NCI-H1694 treated with DMSO at 0.1 percent for 48 hours (cell line): ENCODE measurements at places on chromosomes 3 and 15.
A peak's percentile ranks its signal among the peaks of the same experiment; 100 is the strongest.

- DNase-seq, result no peak
Observed at GRCh38 chr3:141345528-141345927, 22.8 kb upstream of the ZBTB38 start.

GRCh38 chr3:43123895-43124294 is 18.0 kb upstream of the POMGNT2 start:
- DNase-seq, result no peak

DNA sequence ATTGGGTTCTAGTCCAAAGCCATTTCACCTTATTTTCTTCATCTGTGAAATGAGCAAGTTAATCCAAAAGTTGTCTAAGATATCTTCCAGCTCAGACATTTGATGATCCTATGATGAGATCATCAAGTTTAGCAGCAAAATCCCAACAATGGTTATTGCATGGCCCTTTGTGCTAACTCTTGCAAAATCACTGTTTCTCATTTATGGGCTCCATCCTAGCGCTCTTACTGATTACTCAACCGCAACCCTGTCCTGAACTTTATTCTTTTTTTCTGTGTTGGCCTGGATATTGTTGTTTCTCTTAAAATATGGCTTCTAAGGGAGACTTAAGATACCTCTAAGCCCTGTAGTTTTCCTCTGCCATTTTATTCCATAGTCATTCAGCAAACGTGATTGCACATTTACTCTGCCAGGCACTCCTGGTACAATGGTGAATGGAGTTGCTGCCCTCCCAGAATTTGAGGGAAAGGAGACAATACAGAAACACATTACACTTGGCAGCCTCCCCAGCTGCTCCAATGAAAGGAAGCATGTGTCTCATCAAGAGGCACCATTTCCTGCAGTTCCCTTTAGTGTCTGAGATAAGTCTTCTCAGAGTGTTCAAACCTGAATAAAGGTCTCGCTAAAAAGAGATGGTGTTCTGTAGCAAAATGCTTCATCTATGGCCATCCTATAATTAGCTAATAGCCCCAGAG is 4.4 kb downstream of the GXYLT2 start:
- DNase-seq, result no peak

- DNase-seq, result no peak
Observed at GRCh38 chr3:166071831-166072230, 234.6 kb upstream of the BCHE start.

- DNase-seq, result no peak
Observed at GRCh38 chr15:69104050-69104750, 56.2 kb upstream of the GLCE start.

DNA sequence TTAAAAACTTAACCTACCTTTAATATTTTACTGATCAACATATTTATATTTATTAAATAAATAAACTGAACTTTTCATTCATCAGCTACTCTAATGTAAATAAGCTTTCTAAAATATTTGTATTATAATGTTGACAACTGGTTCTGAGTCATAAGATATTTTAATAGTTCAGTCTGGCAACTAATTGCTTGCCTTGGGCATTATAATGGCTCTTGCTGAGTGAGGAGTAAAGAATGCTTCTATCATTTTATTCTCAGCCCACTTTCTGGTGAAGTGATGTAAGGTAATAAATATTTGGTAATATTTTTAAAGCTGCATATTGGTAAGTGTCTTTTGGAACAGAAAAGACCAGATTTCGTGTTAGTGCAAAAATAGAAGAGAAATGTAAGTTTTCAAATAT is 81.5 kb downstream of the DIPK2A start:
- DNase-seq, result no peak

DNA sequence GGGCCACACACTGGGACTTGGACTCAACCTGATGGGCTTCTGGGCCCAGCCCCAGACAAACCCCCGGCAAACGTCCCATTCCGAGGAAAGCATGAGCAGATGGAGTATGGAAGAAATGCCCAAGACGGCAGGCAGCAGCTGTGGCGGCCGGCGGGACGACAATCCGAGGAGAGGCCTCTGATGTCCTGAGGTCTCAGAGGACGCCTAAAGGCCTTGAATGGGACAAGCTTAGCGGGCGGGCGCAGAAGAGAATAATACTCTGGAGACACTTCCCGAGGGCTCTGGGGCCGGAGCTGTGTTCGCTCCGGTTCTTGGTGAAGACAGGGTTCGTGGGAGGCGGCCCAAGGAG is 482 bp upstream of the OGG1 start:
- DNase-seq, result no peak

DNA sequence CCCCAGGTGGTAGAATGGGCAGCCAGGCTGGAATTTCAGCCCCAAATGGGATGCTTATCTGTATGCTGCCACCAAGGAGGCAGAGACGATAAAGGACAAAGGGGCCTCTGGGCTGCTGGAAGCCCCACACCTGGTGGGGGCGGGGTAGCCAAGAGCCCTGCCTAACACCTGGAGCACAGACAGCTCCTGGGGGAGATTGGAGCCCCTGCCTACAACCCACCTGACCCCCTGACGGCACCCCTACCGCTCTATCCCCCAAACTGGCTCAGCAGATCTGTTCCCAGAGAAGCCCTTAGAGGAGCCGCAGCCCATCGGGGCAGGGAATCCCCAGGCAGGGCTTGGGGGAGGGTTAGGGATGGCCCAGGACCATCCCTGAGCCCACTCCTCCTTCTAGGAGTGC is 15.8 kb upstream of the SEMA3F start:
- no peak for DNase-seq

DNA sequence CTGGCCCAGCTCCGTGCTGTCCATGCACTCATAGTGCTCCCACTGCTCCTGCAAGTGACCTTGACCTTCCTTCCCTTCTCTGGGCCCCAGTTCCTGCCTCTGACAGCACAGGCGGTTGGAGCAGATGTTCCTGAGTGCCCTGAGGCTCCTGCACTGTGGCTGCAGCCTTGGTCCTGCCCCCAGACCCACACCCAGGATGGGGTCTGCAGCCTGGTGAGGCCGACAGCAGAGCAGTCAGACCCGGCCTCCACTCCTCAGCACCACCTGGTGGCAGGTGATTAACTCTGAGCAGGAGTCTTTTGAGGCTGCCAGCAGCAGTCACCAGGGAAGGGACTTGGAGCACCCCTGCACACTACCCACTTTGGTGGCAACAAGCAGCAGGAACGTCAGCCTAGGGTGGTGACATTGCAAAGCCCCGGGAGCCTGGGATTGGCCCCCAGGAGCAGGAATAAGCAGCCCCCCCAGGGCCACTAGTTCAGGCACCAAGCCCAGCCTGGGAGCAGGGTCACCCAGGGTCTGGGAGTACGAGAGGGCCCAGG is 64.6 kb downstream of the CYP11A1 start:
- peak; percentile 45 for DNase-seq

DNA sequence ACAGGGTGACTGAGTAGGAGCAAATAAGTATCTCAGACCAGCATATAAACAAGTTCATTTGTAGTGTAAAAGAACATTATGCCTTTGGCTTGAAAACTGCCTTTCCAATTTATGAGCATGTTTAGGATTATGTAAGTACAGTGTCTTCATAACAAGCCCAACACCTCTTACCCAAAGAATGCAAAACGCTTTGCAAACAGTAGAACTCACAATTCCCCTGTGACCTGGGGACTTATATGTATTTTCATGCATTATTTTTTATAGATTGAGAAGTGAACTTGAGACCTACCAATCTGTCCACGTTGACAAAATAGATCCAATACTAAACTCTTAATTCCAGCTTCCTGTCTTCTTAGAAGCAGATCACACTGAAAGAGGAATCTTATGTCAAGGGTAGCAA is 202.1 kb downstream of the TP63 start:
- no peak for DNase-seq

DNA sequence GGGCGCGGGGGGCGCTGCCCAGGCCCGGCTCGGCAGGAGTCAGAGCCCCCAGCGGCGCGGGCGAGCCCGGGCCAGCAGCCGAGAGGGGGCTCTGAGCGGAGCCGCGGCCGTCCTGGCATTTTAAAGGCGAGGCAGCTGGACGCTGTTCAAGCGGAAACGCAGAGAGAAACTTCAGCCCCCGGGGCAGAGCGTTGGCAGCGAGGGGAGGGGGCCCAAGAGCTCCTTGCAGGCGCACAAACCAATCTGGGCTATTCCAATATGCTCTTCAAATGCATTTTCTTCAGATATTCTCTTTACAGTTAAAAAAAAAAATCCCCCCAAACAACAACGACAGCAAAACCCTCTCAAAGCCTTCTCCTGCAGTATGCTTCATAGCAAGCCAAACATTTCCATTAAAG is at the start of gene CTXND1:
TSS of gene CTXND1 (minus strand) at position 93 of the 398 bp plus-strand sequence. CDS start 50,264 bp downstream, outside the sequence.
- DNase-seq, result peak; percentile 3

GRCh38 chr15:91909574-91909973 is 56.1 kb downstream of the SLCO3A1 start:
- no peak for DNase-seq

GRCh38 chr15:89165677-89166076 is 55.7 kb downstream of the RLBP1 start:
- DNase-seq, result no peak

- no peak for DNase-seq
Observed at GRCh38 chr15:63274427-63274826, 3.0 kb upstream of the APH1B start.

GRCh38 chr3:117761703-117762620 is 1052.4 kb downstream of the TUSC7 start:
- DNase-seq, result no peak
